GM12892 (cell line): ENCODE measurements at places on chromosomes 7 and 10.
A peak's percentile ranks its signal among the peaks of the same experiment; 100 is the strongest.

- DNase-seq, result no peak
These were observed 31.4 kb downstream of the ZAN start for GRCh38 chr7:100764841-100765240.

- DNase-seq, result no peak
These were observed 231.3 kb upstream of the SHH start for GRCh38 chr7:156043416-156044178.

DNA sequence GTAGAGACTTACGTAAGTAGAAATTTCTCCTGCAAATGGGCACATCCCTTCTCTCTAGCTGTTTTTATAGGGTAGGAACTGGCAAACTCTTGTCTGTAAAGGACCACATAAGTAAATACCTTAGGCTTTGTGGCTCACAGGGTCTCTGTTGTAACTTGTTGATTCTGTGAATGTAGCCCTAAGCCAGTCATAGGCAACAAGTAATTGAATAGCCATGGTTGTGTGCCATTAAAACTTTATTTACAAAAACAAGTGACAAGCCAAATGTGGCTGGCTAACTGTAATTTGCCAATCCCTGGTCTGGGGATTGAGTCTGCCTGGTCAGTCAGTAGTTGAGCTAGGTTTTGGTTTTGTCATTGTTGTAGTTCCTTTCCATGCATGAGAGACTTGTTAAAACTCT is 5.3 kb upstream of the KLF6 start:
- no peak for DNase-seq

GRCh38 chr10:119441151-119441821 is 101.2 kb downstream of the RGS10 start:
- DNase-seq, result no peak

DNA sequence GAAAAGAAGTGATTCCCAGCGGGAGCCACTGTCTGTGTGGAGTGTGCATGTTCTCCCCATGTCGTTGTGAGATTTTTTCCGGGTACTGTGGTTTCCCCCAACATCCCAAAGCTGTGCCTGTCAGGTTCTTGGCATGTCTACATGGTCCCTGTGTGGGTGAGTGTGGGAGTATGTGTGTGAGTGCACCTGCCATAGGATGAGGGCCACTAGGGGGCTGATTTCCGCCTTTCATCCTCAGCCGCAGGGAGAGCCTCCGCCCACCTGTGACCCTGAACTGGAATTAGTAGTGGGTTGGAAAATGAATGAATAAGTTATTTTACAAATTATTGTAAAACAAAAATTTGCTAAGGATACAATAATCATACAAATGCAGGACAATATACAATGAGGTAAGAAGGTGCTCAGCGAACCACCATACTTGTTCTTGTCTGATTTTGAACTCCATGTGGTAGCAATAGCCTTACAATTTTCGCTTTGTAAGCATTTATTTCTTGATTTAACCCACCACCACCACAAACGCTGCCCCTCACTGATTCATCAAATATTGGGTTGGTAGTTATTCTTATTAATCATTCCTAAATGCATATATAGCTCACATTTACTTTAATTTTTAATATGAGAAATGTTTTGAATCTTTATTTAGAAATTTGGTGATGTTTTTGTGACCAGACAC is 641.2 kb upstream of the VSTM2A start:
- no peak for DNase-seq

GRCh38 chr7:128031901-128032604 is 816 bp upstream of the LRRC4 start:
- DNase-seq, result peak; percentile 61

DNA sequence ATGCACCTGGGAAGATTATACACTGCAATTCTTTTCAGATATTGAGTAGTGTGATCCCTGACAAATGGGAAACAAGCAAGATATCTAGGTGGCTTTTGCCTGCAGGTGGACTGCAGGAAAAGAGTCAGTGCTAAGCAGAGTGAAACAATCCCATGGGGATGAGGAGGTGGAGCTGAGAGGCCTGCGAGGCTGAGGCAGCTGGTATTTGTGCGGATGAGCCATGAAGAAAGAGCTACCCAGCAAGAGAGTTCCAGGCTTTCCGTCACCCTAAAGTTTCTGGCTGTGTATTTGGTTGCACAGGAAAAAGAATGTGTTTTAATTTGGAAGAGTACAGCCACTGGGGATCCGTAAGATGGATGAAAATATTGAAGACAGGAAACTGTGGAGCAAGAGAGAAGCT is 714.1 kb upstream of the COBL start:
- DNase-seq, result no peak

GRCh38 chr7:44646176-44646920 is 39.9 kb downstream of the OGDH start:
- DNase-seq, result no peak

DNA sequence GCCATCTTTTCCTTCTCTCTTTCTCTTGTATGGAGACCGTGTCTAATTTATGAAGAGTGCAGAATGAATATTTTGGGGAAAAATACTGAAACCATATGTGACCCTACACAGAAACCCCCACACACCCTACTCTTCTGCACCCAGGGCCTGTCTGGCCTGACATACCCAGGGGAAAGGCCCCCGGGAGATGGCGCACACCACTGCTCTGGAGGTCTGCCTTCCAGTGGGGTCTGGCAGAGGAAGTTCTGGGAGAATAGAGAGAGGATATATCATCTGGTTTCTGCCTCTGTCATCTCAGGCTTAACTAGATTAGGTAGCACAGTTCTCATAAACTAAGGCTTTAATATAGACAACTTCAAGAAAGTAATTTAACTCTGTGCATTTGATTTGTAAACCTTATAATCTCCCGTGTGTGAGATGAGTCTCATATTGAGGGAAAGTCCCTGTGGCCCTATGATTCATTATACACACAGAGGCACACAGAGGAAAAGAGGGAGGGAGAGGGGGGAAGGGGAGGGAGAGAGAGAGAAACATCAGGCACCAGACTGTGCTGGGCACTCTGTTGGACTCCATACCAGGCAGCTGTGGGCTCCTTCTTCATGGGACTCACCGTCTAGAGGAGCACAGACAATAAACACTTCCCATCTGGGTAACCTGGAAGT is 123.3 kb downstream of the AOAH start:
- no peak for DNase-seq

DNA sequence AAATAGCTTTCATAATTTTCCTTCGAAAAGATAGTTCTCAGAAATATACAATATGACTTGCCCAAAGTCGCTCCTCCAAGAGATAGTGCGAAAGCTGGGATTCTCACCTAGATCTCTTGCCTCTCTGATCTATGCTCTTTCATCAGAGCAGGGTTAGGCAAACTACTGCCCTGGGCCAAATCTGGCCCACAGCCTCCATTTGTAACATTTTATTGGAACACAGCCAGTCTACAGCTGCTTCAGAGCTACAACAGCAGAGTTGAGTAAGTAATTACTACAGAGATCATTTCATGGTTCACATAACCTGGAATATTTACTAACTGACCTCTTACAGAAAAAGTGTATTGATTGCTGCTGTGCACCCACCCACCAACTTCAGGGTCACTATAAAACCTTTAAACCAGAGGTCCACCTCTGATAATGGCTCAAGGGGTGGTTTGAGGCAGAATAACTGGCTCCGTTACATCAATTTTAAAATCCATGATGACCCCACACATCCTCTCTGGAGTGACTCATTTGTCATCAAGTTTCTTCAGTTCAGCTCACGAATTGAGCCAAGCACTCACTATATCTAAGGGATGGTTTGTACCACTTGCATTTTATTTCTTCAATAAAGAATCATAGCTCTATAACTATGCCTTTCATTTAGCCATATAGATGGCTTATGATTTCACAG is 1019.0 kb downstream of the XPNPEP1 start:
- DNase-seq, result no peak
